Naive thymus-derived CD4-positive, alpha-beta T cell (primary cell): ENCODE measurements at places on chromosomes 12 and 14.

GRCh38 chr12:109953656-109954055 is 42.5 kb downstream of the GIT2 start:
- DNase-seq: no peak

- no peak for DNase-seq
Measured at GRCh38 chr12:57940052-57940914, 1.1 kb upstream of the ATP23 start.

- no peak for DNase-seq
Measured at GRCh38 chr12:9379023-9379742, 171.0 kb upstream of the PZP start.

- peak; percentile 49 for DNase-seq
Measured at GRCh38 chr14:54566410-54567223, at the start of gene SAMD4A. Gene SAMD4A (plus strand): TSS chr14:54567128. CDS start chr14:54567917, 789 bp downstream.

GRCh38 chr12:27905285-27906126 is 67.0 kb downstream of the PTHLH start:
- no peak for DNase-seq

DNA sequence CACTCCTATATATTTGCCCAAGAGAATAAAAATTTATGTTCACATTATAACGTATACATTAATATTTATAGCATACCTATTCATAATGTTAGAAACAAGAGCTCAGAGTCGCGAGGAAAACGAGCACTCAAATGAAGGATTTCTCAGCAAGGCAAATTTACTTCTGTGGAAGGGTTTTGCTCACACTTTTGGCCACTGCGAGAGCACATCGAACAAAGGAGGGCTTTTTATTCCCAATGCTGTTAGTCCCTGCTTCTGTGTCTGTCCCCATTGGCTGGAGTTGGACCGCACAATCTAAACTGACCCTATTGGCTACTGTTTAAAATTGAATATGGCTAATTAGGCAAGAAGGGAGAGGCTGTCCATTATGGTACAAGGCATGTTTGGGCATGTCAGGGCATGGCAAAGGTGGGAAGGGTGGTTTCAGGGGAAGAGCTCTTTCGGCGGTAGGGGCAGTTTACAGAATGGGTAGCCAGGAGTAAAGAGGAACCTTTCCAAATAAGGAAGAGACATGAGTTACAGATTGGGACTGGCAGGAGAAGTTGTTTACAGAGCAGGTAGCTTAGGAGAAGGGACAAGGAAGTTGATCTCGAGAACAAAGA is 702.9 kb downstream of the TRHDE start:
- no peak for DNase-seq

GRCh38 chr14:22047115-22047514 is 373.5 kb upstream of the OR4E1 start:
- peak; percentile 68 for DNase-seq

- no peak for DNase-seq
Measured at GRCh38 chr14:68464711-68465110, 328.2 kb downstream of the ZFP36L1 start.

DNA sequence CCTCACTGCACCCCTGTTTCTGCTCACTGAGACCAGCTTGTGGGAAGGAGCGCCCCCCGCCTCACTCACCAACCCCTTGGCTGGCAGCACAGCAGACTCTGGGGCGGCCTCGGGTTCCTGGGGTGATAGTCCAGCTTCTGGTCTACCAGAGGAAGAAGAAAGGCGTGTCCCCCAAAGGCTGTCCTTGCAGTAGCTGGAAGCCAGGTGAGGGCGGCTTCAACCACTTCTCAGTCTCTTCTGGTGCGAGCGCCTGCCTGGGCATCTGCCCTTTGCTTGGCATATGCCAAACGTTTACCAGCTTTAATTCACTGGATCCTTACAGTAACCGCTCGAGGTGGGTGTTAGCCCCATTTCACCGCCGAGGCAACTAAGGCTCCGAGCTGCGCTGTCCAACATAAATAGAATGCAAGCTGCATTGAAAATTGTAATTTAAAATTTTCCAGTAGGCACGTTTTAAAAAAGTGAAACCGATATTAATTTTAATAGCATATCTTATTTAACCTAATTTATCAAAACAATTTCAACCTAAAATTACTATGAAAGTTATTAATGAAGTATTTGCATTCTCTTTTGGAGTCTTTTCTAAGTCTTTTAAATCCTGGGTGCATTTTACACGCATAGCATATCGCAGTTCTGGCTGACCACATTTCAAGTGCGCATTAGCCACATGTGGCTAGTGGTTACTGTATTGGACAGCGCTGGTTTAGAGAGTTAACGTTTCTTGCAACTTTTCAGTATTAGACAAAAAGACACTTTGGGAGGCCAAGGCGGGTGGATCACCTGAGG is 872 bp downstream of the FAM177A1 start:
- no peak for DNase-seq

DNA sequence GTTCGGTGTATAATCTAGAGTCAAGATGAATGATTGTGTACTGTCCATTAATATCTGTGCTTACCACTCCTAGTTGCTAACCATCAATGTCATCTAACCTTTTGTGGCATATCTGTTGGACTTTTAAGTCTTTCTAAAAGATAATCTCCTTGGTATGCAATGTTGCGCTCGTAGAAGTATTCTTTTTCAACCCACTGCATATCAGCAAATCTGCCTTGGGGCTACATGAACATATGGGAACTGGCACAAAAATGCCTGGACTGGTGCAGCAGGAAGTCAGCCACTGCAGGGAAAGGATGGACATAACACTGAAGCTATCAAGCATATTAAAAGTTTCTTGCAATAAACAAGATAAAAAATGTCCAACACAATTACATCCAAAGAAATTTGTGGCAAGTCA is 124.3 kb upstream of the SLC38A4 start:
- no peak for DNase-seq

DNA sequence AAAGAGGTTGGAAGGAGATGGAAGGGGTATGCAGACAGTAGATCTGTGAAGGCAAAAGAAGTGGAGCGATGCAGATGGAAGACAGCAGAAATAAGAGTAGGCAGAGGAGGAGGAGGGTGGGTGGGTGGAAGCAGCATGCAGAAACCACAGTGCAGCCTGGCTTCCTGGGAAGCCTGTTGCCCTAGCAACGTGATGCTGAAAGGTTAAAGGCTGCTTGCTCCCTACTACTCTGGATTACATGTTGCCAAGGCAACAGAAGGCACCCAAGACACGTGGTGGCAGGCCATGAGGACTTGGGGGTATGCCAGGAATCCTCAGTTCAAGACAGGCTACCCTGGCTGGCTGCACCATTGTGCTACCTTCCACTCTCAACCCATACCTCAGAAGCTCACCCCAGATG is 129.6 kb downstream of the GRIN2B start:
- no peak for DNase-seq

DNA sequence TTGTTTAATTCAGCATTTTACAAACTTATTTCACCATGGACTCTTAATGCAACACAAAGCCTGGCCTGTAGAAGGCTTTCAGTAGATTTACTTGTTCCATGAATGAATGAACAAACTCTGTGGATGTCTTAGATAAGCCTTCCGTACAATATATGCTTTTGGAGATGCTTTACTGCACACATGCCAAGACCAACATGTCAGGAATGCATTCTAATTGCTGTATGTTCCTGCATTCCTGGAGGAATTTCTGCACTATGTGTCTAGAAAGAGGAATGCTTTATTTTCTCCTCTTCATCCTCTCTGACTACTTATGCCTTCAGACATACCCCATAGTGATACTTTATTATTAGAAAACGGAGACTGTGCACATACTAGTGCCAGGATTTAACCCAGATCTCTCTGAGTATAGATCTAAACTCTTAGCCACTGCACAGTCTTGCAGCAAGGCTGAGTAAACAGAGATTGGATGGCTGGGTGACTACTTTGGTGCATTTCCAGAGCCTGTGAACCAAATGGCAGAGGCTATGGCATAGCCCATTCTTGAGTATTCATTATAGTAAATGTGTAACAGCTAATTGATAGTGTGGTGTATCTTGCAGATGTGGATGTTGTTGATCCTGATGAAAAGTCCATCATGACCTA is 108.2 kb downstream of the SYNE2 start:
- no peak for DNase-seq

DNA sequence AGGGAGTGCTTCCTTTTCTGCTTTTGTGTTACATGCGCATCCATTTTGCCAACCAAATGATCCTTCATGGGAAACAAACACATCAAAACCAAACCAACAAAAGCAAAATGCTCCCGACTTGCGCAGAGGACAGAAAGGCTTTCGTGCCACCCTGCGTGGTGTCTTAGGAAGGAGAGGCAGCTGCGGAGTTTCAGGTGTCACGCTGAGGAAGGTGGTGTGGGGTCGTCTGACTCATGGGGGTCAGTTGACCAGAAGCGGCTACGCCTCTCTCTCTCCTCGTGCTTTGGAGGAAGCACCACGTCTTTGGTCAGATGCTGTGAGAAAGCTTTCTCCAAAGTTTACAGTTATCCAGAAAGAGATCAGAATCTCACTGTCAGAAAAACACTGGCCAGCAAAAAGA is 7.9 kb downstream of the EMP1 start:
- no peak for DNase-seq

GRCh38 chr14:38213001-38213400 is 5.3 kb downstream of the SSTR1 start:
- no peak for DNase-seq
